AG10803 (cell line): ENCODE measurements at places on chromosomes 4 and X.

- DNase-seq: no peak
Measured at GRCh38 chr4:55447831-55448230, 52.1 kb downstream of the TMEM165 start.

- DNase-seq: no peak
Measured at GRCh38 chr4:90855111-90855510, 727.9 kb downstream of the CCSER1 start.

DNA sequence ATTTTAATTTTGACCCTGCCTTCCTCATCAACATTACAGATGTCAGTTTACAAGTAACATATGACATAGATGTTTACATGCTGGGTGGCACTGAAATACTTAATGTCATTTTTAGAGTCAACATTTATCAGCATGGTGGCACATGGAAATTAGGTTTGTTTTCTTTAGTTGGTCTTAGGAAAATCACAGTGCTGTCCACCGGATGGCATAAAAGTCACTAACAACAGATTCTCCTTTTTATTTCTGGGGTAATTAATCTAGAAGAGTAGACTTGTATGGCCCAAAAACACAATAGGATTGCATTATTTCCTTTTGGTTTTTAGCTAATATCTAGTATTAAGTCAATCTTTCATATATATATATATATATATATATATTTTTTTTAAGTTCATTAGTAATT, 88.6 kb upstream of the HHIP start:
- no peak for DNase-seq

GRCh38 chr4:48913346-48913745, 6.8 kb upstream of the OCIAD2 start:
- peak; percentile 70 for DNase-seq

DNA sequence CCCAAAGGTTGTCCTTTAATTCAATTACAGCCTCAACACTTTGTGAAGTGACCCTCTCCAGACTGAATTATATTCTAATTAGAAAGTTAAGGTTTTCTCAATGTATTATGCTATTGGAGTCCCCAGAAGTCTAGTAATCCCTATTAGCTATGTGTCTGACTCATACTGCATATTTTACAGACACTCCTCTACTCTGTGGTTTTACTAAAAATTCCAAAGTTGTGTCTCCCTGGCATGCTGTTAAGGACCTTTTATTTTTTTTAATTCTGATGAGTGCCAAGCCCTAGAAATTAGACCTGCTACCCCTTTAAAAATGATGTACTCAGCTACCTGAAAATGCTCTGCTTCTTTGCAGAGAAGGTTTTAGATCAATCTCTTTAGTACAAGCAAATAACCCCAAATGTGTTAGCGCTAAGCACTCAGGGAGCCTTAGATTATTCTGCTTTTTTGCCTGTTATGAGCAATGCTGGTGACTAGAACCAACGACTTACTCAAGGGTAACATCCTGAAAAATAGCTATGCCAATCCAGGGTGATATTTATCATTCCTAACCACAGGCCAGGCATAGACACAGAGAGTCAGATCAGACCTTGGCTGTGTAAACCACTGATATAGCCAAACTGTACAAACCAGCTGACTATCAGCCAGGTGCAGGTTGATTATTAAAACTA, 26.1 kb upstream of the CXCL13 start:
- peak; percentile 89 for DNase-seq

- no peak for DNase-seq
Measured at GRCh38 chr4:65954416-65954815, 284.1 kb upstream of the EPHA5 start.

DNA sequence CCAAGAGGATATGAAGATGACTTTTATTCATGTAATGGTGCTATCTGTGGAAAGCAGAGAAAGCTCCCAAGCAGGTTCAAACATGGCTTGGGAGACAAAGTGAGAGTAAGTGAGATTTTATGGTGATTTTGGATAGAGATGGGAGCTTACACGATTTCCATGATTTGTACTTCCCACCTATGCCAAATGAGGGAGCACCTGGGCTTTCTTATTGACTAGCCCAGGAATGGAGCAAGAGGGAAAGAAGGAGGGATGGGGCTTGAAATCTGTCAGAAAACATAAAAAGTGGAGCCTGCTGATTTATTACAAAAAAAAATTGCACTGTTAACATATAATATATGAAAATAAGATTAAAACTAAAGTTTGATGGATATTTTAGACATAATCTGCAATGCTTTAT, 703.5 kb upstream of the PABPC4L start:
- no peak for DNase-seq

- DNase-seq: no peak
Measured at GRCh38 chrX:52988985-52989917, 30.9 kb upstream of the FAM156A start.

DNA sequence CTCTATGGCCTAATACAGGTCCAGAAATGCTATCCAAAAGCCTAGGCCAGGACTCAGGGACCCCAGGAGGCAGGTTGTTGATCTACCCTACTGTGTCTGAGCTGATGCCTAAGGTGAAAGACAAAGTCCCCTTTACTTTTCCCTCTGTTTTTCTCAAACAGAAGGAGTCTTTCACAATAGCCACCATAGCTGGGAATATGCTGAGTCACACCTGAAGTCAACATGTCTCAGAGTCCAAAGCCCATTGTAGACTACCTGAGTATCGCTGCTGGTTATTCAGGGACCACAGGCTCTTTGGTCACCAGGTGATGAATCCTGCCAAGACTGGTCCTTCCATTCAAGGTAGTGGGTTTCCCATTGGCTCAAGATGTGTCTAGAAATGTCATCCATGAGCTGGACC, 562.2 kb downstream of the ACTRT1 start:
- DNase-seq: no peak

GRCh38 chrX:104310090-104310489, 55.4 kb upstream of the ESX1 start:
- peak; percentile 41 for DNase-seq

DNA sequence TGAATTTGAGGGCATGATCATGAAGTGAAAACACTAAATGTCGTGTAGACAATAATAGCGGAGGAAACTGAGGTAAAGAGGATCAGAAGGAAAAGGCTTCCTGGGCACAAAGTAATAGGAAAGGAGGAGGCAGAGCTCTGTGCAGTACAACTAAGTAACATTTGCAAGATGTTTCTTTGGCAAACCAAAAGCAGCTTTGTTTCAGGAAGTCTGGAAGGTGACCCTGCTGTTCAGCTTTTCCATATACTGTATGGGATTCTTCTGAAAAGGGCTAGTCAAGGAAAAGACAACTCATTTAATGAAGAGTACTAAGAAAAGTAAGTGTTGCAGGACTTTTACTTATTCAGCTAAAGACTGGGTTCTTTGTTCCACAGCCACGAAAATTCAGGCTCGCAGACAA, 463.1 kb downstream of the PCDH7 start:
- no peak for DNase-seq

DNA sequence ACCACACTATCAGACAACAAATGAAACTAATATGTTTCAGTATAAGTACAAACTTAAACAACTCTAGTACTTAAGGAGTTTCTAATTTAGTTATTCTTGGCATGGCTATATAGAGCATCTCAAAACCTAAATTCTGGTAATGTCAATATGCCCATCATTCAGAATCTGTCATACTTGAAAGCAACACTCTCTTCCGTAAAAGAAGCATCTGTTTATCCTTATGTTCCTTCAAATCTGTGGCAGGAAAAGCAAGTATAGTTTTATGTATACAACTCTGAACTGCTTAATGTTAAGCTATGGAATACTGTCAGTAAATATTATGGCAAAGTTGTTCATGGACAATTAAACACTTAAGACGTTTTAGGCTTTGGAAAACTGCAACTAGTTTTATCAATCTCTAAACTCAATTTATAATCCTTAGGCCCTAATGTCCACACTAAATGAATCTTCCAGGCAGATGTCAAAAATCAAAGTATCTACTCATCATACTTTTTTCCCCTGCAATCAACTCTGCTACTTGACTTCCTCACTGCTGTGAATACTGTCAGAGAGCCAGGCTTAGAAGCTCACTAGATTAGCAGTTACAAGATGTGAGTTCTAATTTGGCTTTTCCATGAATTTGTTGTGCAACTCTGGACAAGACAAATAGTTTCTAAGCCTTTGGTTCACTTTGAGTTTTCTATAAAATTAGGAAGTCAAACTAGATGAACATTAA, 109.4 kb downstream of the SCLT1 start:
- no peak for DNase-seq

DNA sequence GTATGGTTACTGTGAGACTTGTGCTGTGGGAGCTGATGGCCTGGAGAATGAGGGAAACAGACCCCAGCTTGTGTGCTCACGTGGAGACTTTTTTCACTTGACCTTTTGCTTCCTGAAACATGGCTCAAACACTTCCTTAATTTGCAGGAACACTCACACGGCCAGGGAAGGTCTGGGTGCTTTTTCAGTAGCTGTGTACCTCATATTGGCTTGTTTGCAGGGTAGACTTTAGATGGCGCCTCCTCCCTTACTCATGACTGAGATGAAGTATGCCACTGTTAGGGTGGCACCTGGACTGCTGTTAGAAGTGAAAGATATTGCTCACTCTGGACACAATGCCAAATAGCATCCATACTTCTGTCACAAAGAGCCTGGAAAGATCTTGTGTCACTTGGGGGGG, 75.7 kb upstream of the WDR1 start:
- no peak for DNase-seq

DNA sequence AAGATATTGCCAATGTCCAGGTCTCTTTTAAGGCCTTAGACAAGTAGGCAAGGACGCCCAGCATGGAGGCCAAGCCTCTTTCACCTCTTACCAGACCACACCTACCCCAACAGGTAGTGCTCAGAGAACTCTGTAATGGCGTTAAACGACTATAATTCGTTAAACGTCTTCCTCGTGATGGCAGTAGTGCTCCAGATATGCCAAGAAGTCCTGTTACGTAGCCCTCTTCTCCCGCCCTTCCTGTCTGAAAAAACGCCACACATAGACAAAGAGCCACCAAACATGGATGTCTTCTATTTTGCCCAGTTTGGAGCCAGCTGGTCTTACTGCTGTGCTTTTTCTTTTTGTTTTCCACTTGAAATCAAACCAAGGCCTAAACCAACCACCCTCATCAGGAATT, 190.7 kb downstream of the OR13H1 start:
- no peak for DNase-seq

DNA sequence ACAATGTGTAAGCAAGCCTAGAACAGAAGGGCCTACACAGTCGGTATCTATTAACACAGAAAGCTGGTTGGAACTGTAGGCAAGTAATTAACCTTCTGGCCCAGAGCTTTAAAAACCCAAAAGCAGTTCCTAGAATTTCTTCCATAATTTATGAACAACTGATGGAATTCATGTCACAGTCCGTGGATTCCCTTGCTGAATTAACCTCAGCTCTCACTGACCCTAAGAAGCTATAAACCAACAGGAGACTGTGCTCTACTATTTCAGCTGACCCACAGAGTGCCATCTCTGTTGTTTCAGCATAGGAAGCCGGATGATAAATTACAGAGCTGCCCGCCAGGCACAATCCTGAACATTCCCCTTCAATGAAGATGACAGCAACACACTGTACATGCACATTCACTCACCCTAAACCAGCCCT, 157.3 kb downstream of the PRDM5 start:
- no peak for DNase-seq

- no peak for DNase-seq
Measured at GRCh38 chr4:174437749-174438148, 84.5 kb downstream of the HPGD start.

DNA sequence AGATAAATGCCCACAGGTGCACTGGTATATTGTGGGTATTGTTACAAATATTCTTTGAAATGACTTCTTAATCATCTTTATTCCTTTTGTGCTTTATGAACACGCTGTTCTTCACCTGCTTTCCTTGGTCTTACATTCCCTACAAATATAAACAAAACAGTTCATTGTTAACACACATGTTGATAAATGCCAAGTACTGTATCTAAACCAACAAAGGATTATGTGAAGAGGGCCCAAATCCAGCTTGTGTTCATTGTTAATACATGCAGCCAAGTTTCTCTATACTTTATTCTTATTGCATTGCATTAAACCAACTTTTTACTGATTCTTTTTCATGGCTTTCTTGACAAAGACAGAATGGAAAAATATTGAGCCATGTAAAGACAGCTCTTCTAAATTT, 42.8 kb downstream of the AREG start:
- DNase-seq: no peak

GRCh38 chr4:46993075-46994006, at the start of gene GABRA4:
TSS of gene GABRA4 (minus strand) at chr4:46993581. CDS start at chr4:46993424, 157 bp downstream.
- no peak for DNase-seq

DNA sequence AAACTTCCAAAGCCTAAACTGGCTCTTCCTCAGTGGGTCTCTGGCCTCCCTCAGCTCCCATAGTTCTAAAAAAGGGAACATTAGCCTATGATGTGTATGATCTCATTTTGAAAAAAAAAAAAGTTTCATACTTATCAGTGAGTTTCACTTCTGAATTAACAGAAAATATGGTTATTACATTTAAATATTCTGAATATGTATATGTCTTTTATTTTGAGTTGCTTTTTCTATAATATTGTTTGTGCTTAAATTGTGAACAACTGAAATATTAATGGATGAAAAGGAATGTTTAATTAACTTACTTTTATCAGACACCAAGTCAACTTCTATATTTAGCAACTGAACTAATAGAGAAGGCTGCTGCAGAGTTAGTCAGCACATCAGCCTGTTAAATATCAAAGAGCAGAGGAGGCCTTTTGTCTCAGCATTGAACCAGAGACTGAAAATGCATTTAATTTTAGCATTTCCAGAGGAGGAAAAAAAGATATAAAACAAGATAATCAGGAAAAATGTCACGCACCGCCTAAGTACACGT, 20.4 kb upstream of the FHL1 start:
- peak; percentile 13 for DNase-seq

GRCh38 chr4:77393996-77394395, 211.6 kb upstream of the CXCL13 start:
- no peak for DNase-seq

DNA sequence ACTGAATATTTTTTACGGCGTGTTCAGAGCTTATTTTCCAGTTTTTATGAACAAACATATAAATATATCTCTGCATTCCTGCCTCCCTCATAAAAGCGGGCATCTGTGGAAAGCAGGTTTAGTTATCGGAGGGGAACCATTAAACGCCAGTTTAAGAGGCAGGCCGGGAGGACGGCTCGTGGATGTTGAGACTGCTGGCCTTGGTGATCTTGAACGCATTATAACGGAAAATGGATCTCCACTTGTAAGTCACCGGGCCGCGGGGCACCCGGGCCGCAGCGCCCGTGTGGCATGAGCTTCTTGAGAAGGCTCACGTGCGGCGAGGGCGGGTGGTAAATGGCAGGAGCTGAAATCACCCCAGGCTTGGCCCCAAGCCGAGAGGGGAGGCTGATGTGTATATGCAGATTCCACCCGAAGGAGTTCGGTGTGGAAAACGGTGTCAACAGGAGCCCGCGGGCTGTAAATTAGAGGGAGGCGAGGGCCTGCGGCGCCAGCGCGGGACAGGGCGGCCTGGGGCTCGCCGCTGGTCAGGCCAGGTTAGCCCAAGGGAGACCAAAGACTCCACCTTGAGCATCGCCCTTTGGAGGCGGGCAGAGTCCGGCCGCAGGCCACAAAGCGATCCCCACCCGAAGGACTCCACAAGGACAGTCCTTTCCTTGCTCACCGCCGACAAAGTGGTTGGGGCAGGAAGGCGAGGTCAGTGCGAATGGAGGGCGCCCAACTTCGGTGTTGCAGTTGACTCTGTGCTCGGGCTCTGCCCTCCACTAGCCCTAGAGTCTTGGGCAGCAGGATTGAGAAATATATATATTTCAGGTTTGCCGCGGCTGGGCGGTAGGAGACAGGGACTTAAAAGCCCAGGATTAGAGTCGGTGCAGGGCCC, 1.3 kb upstream of the HAND2 start:
- no peak for DNase-seq
